ENCODE measurements at places on chromosomes 12 and 14. TPM values are rescaled to one million over a fixed set of nuclear protein-coding genes. Genes with fewer than 3 reads are reported as not detected.

DNA sequence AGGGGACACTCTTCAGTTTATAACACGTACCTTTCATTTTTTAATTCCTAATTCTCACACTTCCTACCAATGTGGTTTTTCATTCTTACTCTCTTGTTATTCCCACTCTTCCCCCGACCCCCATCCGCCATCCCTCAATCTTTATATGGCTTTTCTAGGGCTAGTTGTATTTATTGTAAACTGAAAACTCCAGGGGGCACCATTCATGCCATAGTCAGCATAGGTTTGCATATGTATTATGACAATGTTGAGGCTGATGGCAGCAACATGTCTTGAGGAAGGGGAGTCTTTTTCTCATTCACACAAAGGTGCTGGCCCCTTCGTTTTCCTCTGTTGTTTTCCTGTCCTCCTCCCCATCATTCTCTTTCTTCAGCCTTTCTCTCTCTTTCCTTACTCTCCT lies 27.7 kb upstream of the LTA4H start:
- no peak for DNase-seq

PTGES3 gene
- 203 TPM for total RNA-seq

GRCh38 chr12:110373025-110373424 lies 30.5 kb downstream of the ANAPC7 start:
- no peak for DNase-seq

WNT1 gene
- not detected for total RNA-seq

GRCh38 chr14:92631098-92631497 lies 117.3 kb downstream of the LGMN start:
- DNase-seq, result no peak

DNA sequence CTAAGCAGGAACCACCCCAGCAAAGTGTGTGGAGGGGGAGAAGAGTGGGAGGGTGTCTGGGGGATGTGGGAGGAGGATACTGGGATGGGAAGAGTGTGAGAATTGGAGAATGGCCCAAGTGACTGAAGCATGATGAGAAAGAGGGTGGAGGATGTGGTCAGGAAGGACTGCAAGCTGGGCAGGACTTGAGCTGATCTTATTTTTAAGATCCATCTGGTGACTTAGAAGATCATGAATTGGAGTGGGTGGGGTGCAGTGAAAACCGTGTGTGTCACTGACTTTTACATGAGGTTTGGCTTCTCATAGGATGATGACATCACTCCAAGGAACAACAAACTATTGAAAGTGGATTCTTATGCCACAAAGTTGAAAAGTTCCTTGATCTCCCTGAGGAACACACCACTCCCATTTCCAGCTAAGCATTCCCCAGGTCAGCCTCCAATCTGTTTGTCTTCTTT lies 287.5 kb downstream of the GALC start:
- DNase-seq, result no peak

DNA sequence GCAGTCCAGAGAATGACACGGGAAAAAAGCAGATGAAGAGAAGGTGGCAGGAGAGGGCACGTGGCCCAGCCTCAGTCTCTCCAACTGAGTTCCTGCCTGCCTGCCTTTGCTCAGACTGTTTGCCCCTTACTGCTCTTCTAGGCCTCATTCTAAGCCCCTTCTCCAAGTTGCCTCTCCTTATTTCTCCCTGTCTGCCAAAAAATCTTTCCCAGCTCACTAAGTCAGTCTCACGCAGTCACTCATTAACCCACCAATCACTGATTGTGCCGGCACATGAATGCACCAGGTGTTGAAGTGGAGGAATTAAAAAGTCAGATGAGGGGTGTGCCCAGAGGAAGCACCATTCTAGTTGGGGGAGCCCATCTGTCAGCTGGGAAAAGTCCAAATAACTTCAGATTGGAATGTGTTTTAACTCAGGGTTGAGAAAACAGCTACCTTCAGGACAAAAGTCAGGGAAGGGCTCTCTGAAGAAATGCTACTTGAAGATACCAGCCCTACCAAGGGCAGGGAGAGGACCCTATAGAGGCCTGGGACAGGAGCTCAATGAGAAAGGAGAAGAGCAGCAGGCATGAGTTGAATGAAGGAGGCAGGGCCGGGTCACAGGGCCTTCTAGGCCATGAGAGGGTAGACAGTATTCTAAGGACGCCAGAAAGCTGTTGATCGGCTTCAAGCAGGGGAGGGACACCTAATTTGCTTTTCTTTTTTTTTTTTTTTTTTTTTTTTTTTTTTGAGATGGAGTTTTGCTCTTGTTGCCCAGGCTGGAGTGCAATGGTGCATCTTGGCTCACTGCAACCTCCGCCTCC lies 40.9 kb downstream of the DAD1 start:
- DNase-seq, result no peak

ARHGEF25 gene
- 1.3 TPM for total RNA-seq

- no peak for DNase-seq
Measured at GRCh38 chr12:84150201-84150600, 762.4 kb downstream of the SLC6A15 start.

RAB15 gene
- total RNA-seq, result 12.9 TPM

POU6F1 gene
- total RNA-seq, result 9.2 TPM

Data from epithelial cell of proximal tubule (primary cell).